ENCODE measurements at places on chromosomes 2 and 18. TPM values are rescaled to one million over a fixed set of nuclear protein-coding genes. Genes with fewer than 3 reads are reported as not detected.

DNA sequence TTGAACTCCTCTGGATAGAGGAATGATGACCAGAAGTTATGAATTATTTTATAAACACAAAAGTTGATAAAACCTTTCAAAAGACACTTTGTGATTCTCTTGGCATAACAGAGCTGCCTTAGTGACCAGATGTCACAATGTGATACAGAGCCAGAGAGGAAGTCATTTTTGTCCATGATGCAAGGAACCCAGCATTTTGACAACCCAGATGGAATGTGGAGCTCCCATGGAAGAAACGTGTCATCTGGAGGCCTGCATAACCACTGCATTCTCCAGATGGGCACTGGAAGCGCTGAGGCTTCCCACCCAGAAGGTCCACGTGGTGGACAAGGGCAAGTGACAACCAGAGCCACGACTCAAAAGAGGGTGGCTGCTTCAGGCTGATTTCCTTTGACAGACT is 30.1 kb downstream of the HRH4 start:
- no peak for DNase-seq

- no peak for DNase-seq
Measured at GRCh38 chr2:25043241-25043867, 1.5 kb downstream of the EFR3B start.

- DNase-seq, result no peak
Measured at GRCh38 chr2:167196461-167197252, 308.4 kb downstream of the XIRP2 start.

The SERPINB13 gene
- polyA plus RNA-seq, result not detected
